Stimulated activated CD4-positive, alpha-beta T cell treated with anti-CD3 and anti-CD28 coated beads, Interleukin-15, amount 100 ng/mL, for 48 hours (primary cell): ENCODE measurements at places on chromosomes 11 and 22.

- DNase-seq, result peak; percentile 26
Measured at GRCh38 chr11:64970731-64971151, 1.2 kb downstream of the MAJIN start.

DNA sequence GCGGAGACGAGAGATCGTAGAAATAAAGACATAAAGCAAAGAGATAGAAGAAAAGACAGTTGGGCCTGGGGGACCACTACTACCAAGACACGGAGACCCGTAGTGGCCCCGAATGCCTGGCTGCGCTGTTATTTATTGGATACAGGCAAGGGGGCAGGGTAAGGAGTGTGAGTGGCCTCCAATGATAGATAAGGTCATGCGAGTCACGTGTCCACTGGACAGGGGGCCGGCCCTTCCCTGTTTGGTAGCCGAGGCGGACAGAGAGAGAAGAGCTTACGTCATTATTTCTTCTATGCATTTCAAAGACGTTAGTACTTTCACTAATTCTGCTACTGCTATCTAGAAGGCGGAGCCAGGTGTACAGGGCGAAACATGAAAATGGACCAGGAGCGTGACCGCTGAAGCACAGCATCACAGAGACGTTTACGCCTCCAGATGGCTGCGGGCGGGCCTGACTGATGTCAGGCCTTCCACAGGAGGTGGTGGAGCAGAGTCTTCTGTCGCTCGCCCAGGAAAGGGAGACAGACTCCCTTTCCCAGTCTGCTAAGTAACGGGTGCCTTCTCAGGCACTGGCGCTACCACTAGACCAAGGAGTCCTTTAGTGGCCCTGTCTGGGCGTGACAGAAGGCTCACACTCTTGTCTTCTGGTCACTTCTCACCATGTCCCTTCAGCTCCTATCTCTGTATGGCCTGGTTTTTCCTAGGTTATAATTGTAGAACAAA lies 24.8 kb downstream of the PPP6R2 start:
- DNase-seq, result no peak

DNA sequence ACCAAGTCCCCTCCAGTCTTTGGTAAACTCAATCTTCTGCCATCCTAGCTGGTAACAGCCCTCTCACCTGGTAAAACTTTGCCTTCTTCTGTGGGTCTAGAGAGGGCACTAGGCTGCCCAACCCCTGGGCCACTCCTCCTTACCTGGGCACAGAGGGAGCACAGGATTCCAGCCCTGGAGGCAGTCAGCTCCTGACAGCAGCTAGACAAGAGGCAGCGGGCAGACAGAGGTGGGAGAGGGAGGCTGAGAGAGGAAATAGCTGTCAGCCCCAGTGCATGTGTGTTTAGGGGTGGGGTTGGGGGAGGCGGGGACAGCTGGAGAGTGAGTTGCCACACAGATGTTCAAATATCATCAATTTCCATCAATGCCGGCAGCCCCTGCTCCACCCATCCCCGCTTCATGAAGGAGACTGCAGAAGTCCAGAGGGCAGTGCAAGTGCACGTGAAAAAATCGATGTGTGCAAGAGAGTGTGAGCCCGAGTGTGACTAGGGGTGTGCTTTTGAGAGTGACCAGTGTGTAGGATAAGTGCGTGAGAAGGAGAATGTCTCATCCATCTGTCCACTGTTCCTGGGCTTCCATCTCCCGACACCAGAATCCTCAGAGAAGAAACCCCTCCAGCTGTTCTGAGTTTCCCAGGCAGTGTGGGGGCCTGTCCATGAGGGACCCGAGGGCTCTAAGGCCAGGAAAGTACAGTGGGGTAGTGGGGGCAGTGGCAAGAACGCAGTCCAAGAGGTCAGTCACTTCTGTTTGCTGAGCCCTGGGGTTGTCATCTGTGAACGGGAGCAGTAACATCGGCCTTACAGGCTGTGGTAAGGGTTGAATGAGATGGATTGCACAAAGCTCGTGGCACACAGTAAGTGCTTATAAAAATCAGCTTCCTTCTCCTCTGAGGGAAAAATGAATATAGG lies at the start of gene PTGDR2:
Gene PTGDR2 (minus strand): TSS at position 225 of the 908 bp plus-strand sequence. CDS start 2,228 bp downstream, outside the sequence.
- DNase-seq, result no peak

DNA sequence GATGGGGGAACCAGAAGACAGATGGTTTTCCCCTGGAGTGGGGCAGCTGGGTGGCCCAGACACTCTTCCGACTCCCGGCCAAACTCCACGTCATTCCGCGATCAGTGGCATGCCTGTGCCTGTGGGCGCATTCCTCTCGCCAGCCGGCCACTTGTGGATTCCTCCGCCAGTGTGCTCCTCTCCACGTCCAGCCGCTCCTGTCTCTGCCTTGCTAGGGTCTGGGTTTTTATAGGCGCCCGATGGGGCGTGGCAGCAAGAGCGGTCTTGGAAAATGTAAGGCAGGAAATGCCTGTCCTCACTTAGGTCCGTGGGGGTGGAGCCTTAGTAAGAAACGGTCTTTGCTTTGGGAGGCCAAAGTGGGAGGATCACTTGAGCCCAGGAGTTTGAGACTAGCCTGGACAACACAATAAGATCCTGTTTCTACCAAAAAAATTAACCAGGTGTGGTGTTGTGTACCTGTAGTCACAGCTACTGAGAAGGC lies 81.6 kb upstream of the SEPTIN5 start:
- no peak for DNase-seq

GRCh38 chr11:12182676-12183541 lies 72.5 kb downstream of the MICAL2 start:
- no peak for DNase-seq

DNA sequence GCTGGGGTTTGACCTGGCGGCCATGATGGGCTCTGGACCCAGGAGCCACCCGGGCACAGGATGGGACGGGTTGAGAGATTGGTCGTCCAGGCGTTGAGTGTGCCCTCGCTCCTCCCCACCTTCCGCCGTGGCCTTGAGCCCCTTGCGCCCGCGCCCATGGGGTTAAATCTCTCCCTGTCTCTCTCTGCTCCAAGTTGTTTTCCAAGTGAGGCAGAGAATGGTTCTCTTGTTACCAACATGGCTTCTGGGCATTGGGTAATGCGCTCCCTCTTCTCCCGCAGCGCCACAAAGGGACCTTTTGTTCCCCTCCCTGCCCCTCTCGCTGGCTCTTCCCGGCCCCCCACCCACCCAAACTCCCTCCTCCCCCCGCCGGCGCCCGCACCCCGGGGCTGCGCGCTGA lies 18.8 kb upstream of the PICK1 start:
- DNase-seq, result no peak

DNA sequence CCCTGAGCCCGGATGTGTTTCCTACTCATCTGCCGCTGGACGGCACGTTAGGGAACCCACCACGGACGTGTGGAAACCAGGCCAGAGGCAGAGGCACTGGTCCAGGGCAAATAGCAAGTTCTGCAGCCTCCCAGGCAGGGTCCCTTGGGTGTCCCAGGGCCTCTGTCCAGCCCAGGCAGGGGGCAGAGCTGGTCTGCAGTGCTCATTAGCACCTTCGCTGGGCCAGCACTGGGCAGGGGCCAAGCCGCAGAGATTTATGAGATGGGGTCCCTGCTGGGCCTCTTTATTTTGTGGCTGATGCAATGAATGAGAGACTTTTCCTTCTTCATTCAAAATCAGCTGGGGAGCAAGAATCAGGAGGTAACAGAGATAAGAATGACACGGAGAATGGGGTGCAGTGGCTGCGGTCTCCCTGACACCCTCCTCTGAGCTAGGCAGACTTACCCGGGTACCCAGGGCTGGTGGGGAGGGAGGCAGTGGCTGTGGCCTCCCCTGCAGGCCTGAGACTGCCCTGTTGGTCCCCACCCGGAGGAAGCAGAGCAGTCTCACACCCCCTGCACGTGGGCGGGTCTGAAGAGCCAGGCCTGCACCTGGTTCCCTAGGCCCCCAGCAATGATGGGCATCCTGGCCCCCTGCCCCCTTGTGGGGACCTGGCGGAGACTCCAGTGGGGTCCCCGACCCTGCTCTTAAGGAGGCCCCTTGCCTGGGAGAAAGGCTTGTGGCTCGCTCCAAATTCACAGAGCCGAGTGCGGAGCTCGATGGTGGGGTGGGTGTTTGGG lies 14.0 kb upstream of the PARVG start:
- DNase-seq, result no peak

GRCh38 chr11:118374729-118375128 lies 15.3 kb downstream of the UBE4A start:
- no peak for DNase-seq

DNA sequence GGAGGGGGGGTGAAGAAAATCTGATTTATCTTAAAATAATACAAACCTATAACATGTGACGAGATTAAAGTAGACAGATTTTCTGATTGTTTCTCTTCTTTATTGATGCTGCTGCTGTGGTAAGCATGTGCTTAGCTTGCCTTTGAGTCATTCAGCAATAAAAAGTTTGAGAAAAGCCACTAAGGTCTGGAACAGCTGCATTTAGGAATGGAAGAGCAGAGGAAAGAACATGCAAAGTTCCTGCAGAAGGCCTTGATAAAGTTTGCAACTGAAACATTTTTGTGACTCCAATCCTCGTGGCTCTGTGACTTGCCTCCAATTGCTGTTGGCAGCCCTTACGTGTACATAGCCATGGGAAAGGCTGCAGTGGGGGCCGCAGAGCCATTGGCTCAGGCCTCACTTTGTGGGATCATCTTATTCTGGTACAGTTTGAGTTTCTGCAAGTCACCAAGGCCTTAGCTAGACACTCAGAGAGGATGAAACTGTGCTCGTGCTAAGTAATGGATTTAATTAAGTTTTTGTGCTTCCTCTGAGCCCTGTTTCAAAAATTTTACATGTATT lies 370.2 kb downstream of the AASDHPPT start:
- DNase-seq, result no peak

- no peak for DNase-seq
Measured at GRCh38 chr11:18936002-18936673, 3.1 kb downstream of the MRGPRX1 start.

DNA sequence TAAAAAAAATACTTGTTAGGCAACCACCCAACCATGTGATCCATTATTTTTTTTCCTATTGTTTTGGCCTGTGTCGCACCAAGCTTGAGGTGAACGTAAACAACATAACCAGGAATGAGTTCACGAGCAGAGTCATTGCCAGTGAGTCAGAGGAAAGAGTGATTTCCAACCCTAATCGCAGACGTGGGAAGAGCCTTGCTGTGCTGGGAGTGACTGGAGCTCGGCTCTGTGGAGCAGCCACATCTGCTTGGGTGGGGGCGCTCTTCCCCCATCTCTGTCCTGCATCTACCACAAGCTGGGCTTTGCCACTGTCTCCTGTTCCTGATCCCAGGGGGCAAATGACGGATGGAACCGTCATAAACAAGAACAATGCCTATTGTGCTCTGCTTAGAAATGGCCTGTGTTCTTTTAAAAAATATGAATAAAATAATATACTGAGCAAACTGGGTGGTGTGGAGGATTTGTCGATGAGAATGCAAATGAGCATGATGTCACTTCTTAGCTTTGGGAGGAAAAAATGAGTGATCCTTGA lies 210.0 kb downstream of the KIRREL3 start:
- no peak for DNase-seq

- no peak for DNase-seq
Measured at GRCh38 chr11:45860764-45861510, 13.7 kb downstream of the CRY2 start.

- DNase-seq, result no peak
Measured at GRCh38 chr11:124115782-124116616, 749 bp downstream of the VWA5A start.

- no peak for DNase-seq
Measured at GRCh38 chr11:107661656-107662055, 50.2 kb downstream of the SLN start.

DNA sequence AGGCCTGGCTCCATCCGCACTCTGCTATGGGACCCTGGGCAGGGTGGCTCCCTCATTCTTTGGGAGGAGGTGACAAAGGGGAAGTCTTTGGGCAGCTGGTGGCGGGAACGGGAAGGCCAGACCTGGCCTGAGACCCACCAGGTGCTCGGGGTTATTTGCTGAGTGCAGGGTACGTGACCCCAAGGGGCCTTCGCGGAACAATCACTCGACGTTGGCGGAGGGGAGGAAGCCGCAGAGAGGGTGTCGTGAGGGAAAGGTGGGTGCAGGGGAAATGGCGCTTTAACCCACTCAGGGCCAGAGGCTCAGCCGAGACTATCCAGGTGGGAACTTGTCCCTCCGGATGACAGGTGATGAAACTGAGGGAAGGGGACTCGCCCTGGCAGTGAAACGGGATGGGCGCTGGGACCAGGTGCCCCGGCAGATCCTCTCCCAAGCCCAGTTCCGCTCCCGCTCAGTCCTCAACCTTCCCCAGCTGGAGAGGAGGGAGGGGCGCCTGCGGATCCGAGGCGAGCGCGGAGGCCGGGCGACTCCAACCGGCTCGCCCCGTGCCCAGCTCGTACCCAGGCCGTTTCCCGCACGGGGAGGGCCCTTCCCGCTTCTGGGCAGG lies 911 bp downstream of the A4GALT start:
- DNase-seq, result no peak

DNA sequence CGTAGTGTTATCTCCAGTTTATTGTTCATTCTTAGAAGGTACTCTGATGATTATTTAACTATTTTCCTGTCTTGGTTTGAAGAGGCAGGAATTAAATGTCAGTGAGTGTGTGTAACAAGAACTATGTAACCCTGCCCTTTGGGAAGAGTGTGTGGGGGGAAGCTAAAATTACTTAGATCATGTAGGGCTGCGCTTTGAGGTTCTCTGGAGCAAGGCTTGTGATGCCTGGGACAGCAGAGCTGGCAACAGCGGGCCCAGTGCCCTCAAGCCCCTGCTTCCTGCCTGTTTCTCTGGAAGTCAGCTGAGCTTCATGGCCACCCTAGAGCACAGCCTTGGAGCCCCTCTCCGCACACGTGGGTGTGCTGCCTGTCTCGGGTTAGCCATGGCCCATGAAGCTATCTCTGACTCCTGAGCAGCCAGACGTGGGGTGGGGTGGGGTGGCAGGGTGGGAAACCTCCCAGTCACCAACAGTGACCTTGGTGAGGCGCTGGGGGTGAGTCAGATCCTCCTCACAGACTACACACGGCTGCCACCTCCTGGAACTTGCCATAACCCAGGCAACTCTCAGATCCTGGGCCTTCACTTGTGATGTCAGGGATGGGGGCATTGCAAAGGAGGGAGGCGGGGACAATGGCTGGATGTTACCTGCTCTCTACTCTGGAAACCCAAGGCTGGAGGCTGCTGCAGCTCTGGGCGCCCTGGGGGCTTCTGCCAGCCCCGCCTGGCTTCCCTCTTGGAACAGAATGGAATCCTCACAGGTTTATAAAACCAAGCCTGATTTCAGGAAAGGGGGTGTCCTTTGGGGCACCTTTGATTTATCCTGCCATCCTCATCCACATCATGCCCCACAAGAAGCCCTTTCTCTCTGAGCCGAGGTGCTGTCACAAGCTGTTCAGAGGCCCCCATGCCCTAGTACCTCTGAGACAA lies 88.6 kb downstream of the SNX19 start:
- peak; percentile 11 for DNase-seq

- peak; percentile 15 for DNase-seq
Measured at GRCh38 chr22:49046546-49047361, 780.9 kb downstream of the BRD1 start.

DNA sequence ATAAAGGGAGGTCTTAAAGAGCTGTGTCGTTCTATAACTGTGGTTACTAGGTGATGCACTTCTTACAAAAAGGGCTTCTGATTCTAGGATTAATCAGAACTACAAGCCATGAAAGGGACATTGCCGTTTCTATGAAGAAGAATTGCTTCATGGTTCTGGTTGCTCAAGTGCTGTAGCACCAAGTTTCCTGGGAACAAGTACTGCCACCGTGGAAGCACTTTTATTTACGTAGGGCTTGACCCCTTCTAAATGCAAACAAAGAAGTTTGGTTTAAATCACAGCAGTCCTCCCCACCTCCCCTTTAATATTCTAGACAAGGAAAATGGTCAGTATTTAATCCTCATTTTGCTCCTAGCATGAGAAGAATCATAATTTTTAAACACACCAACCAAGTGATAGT lies 9.8 kb downstream of the YAP1 start:
- no peak for DNase-seq

GRCh38 chr11:57618438-57618837 lies 21.0 kb downstream of the SERPING1 start:
- DNase-seq, result no peak

GRCh38 chr22:21876486-21877176 lies 9.2 kb upstream of the MAPK1 start:
- DNase-seq, result peak; percentile 34
